ENCODE measurements at places on chromosomes 1 and 21.

DNA sequence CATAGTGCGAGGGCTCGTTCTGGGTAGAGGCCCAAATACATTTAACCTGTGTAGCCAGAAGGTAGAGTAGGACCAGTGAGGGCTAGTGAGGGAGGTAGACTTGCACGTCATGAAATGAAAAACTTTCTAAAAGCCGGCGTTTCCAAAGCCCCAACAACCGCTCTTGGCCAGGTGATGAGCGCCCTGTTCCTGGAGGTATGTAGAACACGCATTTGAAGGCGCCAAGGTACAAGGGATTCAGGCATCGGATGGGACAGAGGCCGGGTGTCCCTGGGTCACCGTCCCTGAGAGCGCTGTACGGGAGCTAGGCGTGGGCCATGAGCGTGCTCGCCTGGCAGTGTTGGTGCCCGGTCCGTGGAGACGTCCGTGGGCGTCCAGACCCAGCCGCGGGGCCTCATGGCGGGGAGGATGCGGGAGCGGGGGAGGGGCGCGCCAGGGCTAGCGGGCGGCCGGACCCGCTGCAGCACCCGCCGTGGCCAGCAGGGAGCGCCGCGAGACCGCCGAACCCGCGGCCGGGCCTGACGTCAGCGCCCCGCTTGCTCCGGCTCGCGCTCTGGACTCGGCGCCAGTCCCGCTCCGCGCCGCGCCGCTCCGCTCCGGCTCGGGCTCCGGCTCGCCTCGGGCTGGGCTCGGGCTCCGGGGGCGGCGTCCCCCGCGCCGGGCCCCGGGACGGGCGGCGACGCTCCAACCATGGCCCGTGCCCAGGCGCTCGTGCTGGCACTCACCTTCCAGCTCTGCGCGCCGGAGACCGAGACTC lies at the start of gene PTPRU:
Gene PTPRU (plus strand): TSS at position 568 of the 757 bp plus-strand sequence. CDS start 123 bp downstream, at position 691.
- DNase-seq: no peak

- no peak for DNase-seq
Observed at GRCh38 chr1:32946413-32946812, 18.2 kb downstream of the RNF19B start.

DNA sequence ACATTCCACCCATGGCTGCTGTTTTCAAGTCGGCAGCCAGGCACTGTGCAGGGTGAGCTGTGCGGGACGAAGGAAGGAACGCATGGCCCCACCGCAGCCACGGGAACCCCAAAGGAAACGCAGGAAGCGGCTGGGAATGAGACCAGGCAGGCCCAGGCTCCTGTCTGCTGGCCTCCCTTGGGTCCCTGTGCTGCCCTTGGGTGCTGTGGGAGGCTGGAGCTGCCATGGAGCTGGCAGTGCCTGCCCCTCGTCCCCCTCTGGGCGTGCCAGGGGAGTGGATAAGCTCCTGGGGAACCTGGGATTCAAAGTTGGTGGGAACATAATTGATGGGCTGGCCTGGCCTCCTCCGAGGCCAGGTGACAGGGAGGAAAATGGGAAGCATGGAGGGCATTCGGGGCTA lies 5.3 kb upstream of the KRTAP10-4 start:
- DNase-seq: no peak

DNA sequence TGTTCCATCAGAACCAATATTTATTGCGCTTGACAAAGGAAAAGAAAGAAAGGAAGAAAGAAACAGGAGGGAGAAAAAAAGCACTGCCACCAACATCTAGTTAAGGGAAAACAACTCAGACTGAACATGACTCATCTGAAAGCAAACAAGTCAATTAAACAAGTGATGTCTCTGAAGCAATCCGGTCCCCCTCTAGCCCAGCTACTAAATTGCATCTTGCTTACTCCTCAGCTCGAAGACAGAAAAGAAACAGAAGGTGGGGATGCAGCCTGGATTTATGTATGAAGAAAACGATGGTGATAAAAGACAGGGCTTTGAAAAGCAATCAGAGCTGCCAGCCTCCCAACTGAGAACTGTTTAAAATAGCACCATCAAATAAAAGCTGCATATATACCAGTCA lies 188.2 kb downstream of the OMA1 start:
- DNase-seq: no peak

DNA sequence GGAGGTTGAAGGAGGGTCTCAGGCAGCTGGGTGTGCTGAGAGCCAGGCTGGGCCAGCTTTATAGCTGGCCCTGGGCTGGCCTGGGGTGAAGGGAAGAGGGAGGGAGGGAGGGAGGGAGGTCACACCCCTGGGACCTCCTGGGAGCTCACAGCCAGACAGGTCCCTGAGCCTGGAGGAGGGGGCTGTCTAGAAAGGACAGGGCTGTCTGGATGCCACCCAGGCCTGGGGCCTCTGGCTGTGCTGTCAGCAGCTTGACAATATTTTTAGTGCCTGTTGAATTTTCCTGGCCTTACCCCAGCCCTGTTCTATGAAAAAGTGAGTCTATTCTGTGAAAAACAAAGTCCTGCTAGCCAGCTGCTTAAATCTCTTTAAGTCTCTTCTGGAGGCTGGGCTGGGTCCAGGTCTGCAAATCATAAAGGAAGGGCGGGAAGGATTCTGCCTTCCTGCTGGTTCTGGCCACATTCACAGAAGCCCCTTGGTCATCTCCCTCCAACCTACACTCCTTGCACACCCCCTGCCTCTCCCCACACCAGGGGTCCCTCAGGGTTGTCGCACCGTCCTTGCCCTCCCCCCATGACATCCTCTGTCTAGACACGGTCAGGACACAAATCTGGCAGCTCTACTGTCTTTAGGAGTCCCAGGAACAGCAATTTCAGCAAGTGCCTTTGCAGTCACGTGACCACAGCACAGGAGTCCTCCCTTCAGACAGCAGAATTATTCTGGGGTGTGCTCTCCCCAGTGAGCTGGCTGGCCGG lies at the start of gene LEFTY2:
Gene LEFTY2 (minus strand): TSS at position 34 of the 755 bp plus-strand sequence. CDS start 80 bp downstream, outside the sequence.
- no peak for DNase-seq

DNA sequence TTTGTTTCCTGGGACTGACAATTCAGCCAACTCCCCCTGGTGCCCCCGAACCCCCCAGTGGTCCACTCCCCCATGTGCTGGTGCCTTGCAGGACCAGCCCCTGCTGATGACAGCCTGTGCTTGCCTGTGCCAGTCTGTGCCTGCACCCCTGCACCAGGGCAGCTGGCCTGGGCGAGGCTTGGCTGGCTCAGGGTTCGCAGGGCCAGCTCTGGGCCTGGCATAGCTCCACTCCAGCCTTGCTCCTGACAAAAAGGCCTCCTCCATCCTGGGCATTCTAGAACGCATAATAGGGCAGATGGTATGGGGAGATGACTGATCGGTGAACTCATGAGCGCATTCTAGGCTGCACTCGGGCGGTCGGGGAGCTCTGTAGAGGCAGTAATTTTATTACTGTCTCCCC lies 5.4 kb downstream of the CNTN2 start:
- no peak for DNase-seq

DNA sequence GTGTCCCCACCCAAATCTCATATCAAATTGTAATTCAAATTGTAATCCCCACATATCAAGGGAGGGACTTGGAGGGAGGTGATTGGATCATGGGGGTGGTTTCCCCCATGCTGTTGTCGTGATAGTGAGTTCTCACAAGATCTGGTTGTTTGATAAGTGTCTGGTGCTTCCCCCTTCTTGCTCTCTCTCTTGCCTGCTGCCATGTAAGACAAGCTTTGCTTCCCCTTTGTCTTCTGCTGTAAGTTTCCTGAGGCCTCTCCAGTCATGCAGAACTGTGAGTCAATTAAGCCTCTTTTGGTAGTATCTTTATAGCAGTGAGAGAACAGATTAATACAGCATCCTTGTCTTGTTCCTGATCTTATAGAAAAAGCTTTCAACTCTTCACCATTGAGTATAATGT lies 6.5 kb upstream of the LRRC39 start:
- DNase-seq: no peak

- no peak for DNase-seq
Observed at GRCh38 chr1:216847397-216848036, 124.3 kb upstream of the ESRRG start.

- DNase-seq: no peak
Observed at GRCh38 chr1:202289009-202289408, 52.7 kb downstream of the UBE2T start.

DNA sequence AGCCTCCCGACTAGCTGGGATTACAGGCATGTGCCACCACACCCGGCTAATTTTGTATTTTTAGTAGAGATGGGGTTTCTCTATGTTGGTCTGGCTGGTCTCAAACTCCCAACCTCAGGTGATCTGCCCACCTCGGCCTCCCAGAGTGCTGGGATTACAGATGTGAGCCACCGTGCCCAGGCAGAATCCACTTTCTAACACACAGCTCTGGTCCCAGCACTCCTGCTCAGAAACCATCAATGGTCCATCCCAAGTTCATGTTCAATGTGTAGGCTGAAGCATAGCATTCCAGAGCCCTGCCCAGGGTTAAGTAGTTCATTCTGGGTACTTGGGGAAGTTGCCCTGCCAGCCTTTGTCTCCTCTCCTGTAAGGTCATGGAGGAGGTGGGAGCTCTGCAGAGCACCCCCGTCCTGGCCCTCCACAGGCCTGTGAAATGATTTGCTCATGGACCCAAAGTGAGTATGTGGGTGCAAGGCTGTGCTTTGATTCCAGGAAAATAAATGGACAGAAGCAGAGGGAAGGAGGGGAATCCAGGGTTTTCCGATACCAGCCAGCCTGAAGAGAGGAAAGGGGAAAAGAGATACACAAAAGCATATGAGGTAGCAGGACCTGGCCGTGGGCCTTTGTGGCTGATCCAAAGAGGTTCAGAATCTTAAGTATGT lies 55.2 kb downstream of the NENF start:
- no peak for DNase-seq

DNA sequence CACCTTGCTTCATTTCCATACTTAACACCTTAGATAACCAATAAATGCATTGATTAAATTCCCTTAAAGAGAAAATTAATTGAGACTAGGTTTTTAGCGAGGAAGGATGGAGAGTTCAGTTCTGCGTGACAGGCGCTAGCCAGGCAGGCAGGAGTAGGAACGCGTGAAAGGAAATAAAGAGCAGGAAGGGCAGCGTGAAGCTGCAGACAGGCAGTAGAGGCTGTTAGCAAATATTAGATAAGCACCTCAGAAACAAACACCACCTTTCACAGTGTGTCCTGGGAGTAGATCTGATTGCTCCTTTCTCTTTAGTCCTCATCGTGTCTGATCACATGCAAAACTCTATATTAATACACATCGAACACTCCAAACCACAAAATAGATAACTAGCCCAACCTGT lies 282.7 kb upstream of the ADGRL2 start:
- DNase-seq: no peak

- DNase-seq: no peak
Observed at GRCh38 chr1:29232387-29232786, 1.7 kb upstream of the MECR start.

GRCh38 chr1:197451381-197451780 lies 183.3 kb downstream of the CRB1 start:
- no peak for DNase-seq

- no peak for DNase-seq
Observed at GRCh38 chr1:62462370-62462769, 25.5 kb downstream of the USP1 start.

- no peak for DNase-seq
Observed at GRCh38 chr1:208538587-208538986, 294.4 kb upstream of the PLXNA2 start.

DNA sequence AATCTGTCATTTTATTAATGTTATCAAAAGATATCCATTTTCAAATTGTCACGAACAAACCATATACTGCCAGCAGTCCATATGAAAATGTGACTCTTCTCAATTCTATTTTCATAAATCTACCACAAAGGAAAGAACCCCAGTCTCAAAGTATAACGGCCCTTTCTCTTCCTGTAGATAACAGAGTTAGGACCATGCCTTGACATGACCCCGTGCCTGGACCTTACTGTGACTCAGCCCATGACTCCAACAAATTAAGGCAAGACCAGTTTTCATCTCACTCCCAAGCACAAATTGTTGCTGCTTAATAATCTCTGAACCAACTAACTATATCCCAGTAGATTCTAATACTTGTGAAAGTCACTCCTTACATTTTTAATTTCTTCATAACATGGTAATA lies 124.4 kb upstream of the NFIA start:
- no peak for DNase-seq

Measured in NCI-H187 treated with DMSO at 0.1 percent for 48 hours (cell line).